ENCODE measurements at places on chromosomes 4 and X.

DNA sequence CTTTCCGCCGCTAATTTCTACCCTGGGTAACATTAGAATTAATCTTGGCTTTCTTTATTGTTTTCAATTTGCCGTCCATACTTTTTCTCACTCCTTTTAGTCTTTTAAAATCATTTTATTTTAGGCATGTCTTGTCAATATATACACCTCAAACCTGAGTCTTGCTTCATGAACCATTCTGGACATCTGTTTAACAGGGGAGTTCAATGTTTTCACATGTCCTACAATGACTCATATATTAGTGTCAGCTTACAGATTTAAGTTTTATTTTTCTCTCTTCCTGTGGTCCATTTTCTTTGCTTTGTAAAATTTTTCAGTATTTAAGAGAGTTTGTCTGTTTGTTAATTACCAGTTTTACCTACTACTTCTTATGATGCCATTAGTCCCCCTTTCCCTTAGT is 89.5 kb downstream of the LCORL start:
- peak; percentile 7 for DNase-seq

- DNase-seq = no peak
Observed at GRCh38 chr4:104752337-104752736, 257.6 kb upstream of the CXXC4 start.

GRCh38 chr4:2255501-2256155 is 6.3 kb downstream of the MXD4 start:
- DNase-seq = no peak

DNA sequence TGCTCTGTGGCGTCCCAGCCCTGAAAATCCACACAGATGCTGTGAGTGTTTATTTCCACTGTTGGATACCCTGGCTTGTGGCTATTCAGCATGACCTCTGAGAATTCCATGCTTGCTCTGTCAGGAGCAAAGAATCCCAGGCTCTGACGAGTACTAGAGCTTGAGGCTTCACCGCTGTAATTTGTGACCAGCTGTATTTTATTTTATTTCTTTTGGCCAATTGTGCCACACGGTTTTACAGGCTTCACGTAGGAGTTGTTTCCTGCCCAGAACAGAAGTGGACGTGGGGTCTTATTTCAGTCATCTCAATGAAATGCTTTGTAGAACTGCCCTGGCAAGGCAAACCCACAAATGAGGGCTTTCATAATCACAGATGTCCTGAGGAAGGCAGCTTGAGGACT is 69.4 kb upstream of the CLDN34 start:
- peak; percentile 84 for DNase-seq

DNA sequence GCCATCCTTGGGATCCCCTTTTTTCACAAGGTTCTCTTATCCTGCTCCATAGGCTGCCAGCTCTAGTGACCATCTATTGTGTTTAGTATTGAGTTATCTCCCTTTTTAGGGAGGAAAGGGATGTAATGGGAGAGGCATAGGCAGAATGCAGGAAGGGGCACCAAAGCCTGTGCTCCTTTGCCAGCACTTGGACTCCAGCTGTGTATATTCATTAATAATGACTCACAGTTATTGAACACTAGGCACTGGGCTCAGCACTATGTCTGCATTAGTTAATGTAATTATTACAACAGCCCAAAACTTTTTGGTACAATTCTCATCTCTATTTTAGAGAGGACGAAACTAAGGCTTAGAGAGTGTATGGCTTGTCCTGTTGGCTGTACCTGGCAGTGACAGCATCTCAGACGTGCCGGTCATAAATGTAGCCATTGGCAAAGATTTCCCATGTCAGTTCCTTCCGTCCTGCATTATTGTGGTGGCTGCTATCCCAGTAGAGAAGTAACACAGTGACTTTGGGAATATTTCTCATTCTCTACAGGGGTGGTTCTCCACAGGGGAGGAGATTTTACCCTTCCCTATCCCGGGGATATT is 90.3 kb downstream of the AFF1 start:
- no peak for DNase-seq

DNA sequence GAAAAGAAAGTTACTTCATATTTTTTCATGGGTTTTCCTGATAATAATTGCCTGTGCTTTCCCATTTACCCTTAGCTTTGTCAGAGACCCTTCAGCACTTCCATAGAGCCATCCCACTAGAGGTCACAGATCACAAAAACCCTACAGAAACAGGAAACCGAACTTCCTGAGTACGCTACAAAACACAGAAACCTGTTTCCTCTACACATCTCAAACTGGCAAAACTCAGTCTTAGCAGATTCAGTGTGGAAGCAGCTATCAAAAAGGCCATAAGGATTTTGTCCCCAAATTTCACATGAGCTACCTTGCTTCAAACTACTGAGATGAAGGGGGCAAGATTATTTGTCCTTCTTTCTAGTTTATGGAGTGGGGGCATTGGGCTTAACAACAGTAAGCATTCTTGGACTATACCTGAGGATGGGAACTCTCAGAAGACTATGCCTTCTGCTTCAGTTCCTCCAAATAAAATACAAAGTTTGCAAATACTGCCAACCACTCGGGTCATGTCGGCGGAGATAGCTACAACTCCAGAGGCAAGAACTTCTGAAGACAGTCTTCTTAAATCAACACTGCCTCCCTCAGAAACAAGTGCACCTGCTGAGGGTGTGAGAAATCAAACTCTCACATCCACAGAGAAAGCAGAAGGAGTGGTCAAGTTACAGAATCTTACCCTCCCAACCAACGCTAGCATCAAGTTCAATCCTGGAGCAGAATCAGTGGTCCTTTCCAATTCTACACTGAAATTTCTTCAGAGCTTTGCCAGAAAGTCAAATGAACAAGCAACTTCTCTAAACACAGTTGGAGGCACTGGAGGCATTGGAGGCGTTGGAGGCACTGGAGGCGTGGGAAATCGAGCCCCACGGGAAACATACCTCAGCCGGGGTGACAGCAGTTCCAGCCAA is at the start of gene MMRN1:
MMRN1 (plus strand) TSS at position 206 of the 902 bp plus-strand sequence; CDS start at position 324, 118 bp downstream.
- no peak for DNase-seq

DNA sequence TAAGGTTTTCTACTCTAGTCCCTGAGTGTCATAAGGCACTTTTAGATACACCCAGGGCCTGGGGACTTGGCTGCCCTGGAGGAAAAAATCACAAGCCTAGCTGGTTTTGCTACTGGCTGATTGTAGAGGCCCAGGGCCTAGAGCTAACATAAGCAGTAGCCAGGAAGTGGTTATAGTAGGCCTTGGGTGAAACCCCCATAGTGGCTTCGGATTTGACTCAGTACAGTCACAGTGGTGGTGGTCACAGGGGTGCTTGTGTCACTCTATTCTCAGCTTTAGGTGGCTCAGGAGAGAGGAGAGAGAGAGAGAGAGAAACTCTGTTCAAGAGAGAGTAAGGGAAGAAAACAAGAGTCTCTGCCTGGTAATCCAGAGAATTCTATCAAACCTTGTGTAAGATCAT is 194.5 kb upstream of the EDA2R start:
- DNase-seq = no peak

GRCh38 chrX:68989456-68989855 is 160.6 kb downstream of the EFNB1 start:
- DNase-seq = no peak

DNA sequence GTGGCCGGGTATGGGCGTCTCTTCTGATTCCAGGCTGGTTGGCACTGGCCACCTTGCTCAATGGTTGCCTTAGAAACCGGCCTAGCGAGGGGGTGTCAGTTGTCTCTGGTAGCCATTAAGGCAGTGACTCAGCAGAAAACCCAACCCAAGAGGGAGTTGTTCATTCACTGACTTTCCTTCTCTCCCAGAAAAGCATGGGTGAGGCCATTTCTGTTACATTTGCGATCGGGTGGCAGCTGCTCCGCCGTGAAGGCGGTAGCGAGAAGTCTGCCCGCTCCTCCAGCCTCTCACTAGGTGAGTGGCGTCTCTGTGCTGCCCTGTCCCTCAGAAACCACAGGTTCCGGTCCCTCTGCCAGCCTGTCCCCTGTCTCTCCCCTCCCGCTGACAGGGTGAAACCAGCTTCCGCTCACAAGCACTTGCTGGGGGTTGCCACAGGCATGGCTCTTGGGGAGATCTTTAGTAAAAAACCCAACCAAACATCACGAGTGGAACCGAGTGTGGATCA is 17.4 kb downstream of the IRAK1 start:
- peak; percentile 52 for DNase-seq

DNA sequence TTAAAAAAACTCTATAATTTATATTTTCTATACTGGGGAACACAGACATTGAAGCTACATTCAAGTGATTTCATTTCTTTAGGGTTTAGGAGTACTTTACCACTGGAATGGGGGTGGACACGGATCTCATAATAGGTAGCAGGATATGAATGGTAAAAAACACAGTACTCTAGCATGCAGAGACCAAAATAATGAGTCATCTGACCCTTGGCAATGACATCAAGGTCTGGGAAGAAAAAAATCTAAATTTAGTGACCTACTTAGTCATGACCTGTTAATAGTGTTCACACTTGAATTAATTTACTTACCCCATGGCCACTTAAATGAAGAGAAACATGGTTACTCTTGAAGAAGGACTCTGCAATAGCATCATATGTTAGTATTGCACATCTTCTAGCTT is 187.9 kb downstream of the EPHA5 start:
- DNase-seq = peak; percentile 47

DNA sequence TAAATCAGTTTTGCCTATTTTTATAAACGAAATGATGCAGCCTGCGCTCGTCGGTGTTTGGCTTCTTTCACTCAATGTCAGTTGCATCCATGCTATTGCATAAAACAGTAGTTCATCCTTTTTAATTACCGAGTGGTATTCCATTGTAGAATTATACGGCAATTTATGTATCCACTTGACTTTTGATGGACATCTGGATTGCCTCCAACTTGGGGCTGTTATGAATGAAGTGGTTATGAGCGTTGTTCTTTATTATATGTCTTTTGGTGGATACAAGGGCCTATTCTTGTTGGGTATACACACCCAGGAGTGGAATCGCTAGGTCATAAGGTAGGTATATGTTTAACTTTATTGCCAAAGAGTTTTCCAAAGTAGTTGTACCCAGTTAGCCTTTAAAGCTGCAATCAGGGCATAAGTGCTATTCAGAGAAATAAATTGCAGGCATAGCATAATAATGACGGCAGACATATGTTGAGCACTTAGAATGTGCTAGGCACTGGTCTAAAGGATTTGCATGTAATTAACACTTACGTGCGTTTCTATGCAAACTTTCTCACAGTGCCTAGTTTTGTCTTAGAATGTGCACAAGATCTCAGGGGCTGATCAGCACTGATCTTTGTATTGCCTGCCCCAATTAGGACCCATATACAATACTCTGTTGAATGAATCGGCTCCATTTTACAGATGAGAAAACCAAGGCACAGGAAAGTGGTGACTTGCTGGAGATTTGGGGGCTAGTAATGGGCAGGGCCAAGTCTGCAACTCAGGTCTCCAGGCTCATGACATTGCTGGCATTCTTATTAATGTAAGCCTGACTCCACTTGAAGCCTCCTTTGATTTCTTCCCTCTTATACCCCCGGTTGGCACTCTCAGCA is 407.0 kb downstream of the BCOR start:
- no peak for DNase-seq

- peak; percentile 71 for DNase-seq
Observed at GRCh38 chr4:71415491-71415890, 76.7 kb downstream of the SLC4A4 start.

DNA sequence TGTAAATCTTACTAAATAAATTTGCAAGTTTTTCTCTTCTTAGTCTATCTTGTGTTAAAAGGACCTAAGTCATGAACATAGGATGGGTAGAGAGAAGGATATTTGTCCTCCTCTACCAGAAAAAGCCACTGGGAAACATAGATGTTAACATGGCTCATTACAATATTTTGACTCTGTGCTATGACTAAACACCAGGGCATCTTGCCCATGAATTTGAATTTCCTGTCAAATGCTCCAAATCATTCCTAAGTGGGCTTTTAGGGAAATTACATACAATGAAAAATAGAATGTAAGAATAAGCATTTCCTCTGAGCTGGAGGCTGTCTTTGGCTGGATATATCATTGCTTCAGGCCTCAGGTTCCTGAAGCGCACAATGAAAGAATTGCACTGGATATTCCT is 39.1 kb downstream of the ANOS1 start:
- DNase-seq = peak; percentile 36

- DNase-seq = no peak
Observed at GRCh38 chrX:23952984-23953907, 45.4 kb downstream of the CXorf58 start.

DNA sequence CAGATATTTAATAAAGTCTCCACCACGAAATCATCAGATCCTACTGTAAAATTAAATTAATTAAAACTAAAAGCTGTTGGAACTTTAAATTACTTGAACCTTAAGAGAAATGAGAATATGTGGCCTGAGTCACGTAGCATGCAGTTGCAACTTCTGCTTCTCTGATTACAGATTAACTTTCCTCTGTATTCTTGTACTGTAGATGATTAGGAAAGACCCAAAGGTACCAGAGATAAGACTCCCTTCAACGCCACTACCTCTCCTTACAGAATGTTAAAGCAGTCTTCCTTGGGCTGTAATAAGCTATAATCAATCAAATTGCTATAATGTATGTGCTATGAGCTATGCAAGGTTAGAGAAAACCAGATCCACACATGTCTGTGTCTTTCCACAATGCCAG is 47.9 kb downstream of the FAM13A start:
- no peak for DNase-seq

DNA sequence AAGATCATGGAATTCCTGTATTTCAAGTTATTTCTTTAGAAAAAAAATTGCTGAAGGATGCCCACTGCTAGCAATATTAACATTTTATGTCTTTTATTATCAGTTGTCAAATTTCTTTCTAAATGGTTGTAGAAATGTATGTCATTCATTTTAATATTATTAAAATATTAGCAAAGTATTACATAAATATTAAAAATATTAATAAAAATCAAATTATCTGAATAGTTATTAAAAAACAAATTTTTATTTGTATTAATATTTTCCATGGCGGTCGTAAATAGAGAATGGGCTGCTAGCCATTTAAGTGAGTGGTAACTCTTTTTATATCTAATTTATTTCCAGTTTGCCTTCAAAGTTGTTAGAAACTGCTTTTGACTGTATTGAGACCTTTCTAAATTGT is 72.2 kb downstream of the ATP10D start:
- DNase-seq = no peak

DNA sequence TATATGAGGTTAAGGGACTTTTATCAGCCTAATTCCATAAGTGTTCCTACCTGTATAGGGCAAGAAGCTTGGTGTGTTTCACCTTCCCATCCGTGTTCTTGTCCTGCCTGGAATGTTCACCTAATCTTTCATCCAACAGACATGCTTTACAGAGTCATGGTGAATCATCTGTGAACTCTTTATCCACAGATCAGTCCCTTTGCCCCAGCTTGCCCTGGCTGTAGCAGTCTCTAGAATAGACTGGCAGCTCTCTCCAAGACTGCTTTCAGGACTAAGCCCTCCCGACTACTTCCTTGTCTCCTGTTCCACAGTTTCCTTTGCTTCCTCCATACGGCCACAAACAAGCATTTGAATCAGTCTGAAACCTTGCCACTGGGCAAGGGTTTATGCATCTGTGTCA is 177.9 kb upstream of the IL15 start:
- no peak for DNase-seq

Data from fibroblast of skin of abdomen (primary cell).